H7 (cell line): ENCODE measurements at places on chromosomes 6 and 20. TPM values are rescaled to one million over a fixed set of nuclear protein-coding genes. Genes with fewer than 3 reads are reported as not detected.

- no peak for DNase-seq
Measured at GRCh38 chr6:6661684-6662083, 73.2 kb downstream of the LY86 start.

GRCh38 chr20:46040902-46041535, 12.0 kb downstream of the SLC12A5 start:
- DNase-seq: peak; percentile 88

DNA sequence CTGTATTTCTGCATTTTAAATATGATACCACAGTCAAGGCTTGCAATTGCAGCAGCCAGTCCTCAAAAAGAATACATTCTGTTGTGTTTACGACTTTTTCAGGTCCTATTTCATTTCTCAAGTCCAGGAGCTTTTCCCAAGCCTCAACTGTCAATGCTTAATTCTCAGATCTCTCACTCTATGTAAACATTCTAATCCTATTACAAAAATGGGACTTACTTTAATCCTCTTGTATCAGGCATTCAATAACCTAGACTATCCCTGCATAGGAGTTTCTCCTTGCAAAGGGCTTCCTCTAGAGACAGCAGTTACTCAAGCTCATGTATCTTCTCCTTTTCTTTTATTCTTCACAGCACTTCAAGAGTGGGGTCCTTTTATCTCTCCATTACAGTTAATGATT, 1293.0 kb downstream of the GRIK2 start:
- no peak for DNase-seq

DNA sequence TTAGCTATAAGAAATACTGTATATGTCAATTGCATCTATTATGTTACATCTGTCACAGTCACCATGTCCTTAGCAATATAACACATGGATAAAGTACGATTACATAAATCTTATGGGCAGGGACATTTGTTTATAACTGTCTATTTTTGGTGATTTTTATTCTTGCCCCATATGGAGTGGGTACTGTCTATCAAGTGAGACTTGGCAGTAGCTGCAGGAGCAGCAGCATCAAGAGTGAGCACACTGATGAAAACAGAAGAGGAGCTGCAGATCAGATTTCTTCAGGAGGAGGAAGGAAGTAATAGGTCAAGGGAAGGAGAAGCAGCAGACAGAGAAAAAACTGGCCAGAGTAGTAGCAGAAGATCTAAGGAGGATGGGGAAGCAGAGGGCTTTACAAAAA, 516.7 kb downstream of the C6orf118 start:
- no peak for DNase-seq

GRCh38 chr6:139679516-139680179, 305.2 kb upstream of the CITED2 start:
- no peak for DNase-seq

The OR2J3 gene
- total RNA-seq: not detected in 2 replicates

DNA sequence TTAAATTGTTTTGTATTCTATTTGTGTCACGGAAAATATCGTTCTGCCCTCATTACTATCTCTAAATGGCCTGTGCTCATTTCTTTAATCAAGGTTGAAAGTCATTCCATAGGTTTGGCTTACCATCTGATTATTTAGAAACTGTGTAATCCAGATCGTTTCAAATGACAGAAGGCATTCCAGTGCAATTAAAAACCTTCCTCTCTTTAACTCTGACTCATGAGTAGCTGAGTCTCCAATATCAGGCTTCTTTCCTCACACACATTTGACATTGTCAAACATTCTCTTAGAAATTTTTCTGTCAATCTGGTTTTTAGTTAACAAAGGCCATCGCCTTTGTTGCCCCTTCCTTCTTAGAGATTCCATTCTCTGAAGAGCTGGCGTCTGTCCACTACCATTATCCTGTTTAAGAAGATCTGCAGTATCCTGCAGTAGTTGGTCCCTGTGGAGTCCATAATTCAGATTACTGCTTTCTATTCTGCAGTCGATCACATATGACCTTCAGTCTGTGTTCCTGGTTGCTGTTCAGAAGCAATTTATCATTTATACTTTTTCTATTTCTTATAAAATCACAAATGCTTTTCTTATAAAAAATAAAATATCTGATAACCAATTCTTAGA, 3.9 kb upstream of the TRDN start:
- DNase-seq: no peak

The CYP21A2 gene
- total RNA-seq: 0.11 TPM in 1 of 2 replicates, not detected in the other

DNA sequence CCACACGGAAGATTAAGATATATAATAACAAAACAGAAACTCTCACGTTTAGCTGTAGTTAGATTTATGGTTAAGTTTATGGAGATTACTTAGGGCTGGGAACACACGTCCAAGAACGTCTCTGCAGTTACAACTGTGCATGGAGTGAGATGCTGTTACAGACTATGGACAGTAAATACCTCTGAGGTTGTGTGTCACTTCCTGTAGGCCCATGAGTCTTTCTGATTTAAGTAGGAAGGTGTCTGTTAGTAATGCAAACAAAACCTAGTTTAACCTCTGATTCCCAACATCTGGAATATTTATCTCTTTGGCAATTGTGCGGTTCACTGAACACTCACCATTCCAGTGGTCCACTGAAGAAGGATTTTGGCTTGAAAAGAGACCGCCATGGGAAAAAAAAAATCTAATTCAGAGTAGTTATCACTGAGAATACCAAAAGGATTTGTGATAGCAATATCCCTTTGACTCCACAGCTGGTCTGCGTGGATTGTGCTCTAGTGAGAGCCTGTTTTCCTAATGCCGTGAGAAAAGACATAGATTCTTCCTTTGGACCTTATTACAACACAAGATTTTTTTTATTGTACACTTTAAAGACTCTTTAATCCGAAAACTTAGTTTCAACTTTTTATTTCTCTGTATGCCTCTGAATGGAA, 478.2 kb upstream of the CITED2 start:
- no peak for DNase-seq

DNA sequence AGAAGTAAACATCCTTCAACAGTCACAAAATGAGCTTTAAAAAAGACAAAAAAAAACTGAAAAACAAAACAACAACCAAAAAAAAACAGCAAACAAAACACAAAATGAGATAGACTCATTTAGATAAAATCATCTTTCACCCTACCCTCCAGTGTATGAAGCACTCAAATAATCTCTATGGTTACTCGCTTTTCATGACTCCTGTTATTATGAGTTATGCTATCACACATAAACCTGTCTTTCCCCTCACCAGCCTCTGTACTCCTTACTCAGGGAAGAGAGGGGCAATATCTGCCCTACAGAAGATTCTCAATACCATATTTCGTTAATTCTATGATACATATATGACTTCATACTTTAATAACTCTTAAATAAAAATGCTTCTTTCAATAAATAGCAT, 158.2 kb downstream of the TPBG start:
- DNase-seq: no peak

DNA sequence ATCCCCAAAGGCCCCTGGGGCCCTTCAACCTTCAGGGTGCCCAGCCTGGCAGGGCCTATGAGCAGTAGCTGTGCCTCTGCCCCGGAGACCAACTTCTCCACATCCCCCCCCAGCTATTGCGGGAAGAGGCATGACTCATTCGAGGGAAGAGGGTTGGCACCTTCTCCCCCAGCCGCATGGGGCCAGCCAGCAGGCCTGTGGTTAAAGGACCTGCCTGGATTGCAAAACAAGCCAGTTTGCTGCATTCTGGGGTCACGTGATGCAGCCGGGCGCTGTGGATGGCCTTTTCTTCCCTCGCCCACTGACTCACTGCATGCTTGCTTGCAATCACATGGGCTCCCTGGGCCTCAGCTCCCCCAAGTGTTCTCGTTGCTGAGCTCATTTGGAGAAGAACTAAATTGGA, 182.5 kb downstream of the MAFB start:
- peak; percentile 18 for DNase-seq

DNA sequence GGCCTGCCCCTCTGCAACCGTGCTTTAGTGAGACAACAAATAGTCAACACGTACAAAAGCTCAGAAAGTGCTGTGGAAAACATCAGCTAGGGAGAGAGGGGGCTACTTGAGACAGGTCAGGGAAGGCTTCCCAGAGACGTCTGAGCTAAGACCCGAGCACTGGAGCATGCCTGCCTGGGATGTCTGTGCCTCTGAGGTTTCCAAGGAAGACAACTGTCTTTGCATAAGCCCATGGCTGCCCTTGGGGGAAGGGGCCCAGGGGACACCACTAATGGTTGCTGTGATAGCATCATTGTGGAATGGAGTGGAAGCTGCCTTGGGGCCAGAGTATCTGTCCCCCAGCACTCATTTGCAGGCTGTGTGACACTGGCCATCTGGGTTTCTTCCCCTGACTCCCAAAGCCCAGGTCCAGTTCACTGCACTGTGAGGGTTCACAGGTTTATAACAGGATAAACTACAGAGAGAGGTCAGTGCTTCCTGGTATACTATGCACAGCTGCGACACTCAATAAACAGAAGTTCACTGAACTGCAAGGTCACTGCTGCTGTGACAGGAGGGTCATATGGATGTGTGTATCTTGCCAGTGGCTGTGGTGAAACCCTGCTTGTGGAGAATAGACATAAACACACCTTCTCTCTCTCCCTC, 1.5 kb upstream of the ARFGEF2 start:
- DNase-seq: no peak

DNA sequence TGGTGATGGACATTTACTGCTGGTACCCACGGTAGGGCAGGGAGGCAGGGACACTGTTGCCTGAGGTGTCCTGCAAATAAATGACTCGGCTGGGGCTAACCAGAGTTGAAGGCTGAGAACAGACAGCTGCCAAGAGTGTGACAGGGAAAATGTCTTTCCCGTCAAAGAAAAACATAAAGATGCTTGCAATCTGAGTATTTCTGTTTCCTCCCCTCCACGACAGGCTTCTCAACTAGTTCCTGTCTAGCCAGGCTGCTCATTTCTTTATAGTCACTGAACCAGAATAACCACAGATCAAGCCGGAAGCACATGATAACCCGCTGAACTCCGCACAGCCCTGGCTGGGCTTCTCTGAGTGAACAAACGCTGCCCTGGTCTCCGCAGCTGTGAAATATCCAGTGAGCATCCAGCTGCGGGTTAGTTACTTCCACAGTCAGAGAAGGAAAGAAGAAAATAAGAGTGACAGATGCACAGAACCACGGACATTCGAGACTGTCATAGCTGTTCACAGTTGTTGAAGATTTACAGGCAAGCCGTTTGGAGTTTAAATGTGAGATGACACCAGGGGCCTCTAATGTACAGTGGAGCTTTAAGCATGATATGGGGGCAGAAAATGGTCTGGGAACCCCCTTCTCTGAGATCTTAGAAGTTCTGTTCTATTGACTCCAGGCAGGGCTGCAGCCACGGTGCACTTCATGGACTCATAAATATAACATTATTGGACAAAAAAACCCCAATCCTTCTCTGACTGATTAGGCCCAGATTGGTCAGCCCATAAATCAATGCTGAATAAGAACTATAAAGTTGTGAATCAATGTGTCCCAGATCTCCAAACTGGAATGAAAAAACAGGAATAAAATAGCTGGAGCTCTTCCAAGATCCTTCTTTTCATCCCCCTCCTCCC, 299.9 kb upstream of the SUPT3H start:
- DNase-seq: no peak

The SASH1 gene
- total RNA-seq: 11.2 and 15.0 TPM in 2 replicates

- DNase-seq: no peak
Measured at GRCh38 chr20:51183451-51183850, 160.5 kb upstream of the KCNG1 start.

DNA sequence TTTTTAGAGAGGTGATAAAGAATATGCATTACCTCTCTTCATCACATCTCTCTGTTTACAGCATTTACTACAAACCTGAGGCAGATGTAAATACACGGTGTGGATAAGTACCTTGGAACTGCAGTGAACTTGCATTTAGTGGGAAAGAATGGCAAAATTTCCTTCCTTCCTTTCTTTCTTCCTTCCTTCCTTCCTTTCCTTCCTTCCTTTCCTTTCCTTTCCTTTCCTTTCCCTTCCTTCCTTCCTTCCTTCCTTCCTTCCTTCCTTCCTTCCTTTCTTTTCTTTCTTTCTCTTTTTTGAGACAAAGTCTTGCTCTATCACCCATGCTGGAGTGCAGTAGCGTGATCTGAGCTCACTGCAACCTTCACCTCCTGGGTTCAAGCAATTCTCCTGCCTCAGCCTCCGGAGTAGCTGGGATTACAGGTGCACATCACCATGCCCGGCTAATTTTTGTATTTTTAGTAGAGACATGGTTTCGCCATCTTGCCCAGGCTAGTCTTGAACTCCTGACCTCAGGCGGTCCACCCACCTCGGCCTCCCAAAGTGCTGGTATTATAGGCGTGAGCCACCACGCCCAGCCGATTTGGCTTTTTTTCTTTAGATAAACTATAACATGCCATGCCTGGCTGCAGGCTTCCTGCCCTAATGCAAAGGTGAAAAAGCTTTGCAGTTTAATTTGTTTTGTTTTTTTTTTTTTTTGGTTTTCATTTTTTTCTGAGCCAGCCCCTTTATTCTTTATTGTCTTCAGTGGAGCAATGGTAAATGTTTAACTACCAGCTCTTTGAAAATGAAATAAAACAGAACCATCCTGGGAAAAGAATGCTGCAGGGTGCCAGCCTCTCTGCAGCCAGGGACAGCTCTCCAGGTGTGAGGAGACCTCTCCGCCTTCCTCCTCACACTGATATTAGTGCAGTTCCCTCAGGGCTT, 64.2 kb upstream of the NEDD9 start:
- DNase-seq: no peak

DNA sequence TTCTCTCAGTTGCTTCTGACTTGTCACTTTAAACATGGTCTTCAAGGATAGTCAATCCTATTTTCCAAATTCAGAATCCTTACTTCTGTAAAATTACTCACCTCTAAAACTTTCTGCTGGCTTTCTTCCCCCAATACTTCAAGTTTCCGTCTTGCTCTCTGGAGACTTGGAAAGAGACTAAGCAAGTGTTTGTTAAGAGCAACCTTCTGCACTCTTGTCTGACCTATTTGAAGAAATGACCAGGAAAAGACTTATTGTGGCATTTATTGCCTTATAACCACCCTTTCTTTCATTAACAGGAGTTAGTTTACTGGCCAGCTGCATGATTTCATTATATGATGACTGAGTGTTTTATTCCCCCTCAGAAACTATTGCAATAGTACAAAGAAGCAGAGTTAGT, 181.0 kb downstream of the TBC1D7 start:
- no peak for DNase-seq

DNA sequence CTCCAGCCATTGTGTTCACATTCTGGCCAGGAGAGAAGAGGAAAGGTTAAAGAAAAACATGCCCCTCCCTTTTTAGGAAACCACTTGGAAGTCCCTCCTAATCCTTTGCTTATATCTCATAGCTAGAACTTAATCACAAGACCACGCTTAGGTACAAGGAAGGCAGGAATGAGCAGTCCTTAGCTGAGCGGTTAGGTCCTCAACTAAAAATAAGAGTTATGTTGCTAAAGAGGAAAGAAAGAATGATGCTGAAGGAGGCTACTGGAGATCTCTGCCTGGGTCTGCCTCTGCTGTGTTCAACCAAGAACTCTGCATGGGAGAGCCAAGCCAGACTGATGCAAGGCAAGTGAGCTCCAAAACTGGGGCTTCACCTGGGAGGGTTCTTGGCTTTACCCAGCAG, 11.6 kb upstream of the ARFGEF2 start:
- DNase-seq: no peak

The MACROD2 gene
- total RNA-seq: 1.5 and 2.2 TPM in 2 replicates

- DNase-seq: no peak
Measured at GRCh38 chr20:45427236-45428149, 11.6 kb downstream of the PIGT start.

GRCh38 chr6:7035837-7036249, 71.9 kb upstream of the RREB1 start:
- no peak for DNase-seq

The RFX6 gene
- total RNA-seq: not detected in 2 replicates
